ENCODE measurements at places on chromosomes 2 and 18. TPM values are rescaled to one million over a fixed set of nuclear protein-coding genes. Genes with fewer than 3 reads are reported as not detected.

Gene DPP10
- not detected for total RNA-seq

Gene NMUR1
- total RNA-seq, result 1.4 TPM

Gene GREB1L
- total RNA-seq, result not detected

Gene MEP1B
- 0.10 TPM for total RNA-seq

All from T-helper 1 cell treated with Interleukin-12 subunit alpha and Interleukin-12 subunit beta and Interleukin-4 antibody, amounts not matched to agents 30 ng/mL and 1 ng/mL, for 36 hours (primary cell).